ENCODE measurements at places on chromosomes 12 and 14.

- DNase-seq = no peak
These were observed 11.9 kb downstream of the RHOF start for GRCh38 chr12:121781484-121781997.

DNA sequence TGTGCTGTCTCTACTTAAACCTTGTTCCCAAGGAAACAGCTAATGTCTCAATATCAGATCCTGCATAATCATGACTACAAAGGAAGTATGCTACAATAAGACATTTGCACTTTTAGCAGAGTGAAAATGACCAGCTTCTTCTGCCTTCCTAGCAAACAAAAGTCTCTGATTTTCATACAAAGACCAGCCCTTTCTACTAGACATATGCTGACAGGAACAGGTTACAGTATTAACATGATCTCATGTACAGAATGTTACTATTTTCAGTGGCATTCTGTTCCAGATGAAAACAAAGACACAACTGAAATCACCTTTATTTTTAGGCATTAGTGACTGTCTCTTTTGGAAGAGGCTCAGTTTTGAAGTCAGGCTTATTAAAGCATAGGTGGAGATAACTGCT, 228.6 kb downstream of the MED13L start:
- DNase-seq = no peak

GRCh38 chr12:109739747-109740693, 26.4 kb downstream of the FAM222A start:
- DNase-seq = no peak

DNA sequence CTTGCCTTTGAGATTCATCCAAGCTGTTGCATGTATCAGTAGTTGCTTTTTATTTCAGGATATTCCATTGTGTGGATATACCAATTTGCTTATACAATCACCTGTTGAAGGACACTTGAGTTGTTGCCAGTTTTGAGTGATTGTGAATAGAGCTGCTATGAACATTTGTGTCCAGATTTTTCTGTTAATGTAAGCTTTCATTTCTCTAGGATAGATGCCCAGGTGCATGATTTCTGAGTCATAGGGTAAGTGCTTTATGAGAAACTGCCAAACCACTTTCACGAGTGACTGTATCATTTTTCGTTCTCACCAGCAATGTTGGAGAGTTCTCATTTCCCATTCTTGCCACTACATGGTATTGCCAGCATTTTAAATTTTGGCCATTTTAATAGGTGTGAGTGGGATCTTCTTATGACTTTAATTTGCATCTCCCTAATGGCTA, 434.6 kb upstream of the RGS6 start:
- no peak for DNase-seq

GRCh38 chr14:99568567-99569560, 35.1 kb downstream of the CCDC85C start:
- DNase-seq = no peak

GRCh38 chr12:14635776-14636175, 60.6 kb downstream of the GUCY2C start:
- no peak for DNase-seq

- DNase-seq = no peak
These were observed 312.2 kb downstream of the SSPN start for GRCh38 chr12:26507613-26508012.

GRCh38 chr12:131850856-131851559, 22.8 kb downstream of the MMP17 start:
- no peak for DNase-seq

DNA sequence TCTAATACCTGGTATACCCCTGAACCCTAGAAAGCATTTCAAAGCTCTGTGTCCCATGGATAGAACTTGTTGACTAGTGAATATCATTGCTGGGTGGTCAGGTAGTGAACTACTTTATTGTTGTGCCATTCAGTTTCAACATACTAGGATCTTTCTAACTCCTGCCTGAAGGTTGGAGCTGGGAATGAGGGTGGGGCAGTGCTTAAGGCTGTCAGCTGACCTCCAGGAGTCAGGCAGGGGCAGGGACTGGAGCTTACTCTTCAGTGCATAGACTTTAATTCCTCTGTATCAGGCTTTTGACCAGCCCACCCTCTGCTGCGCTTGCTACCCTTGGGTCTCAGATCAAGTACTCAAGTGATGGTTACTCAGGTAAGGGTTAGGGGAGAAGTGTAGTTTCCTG, 102.6 kb upstream of the RFX4 start:
- DNase-seq = no peak

- no peak for DNase-seq
These were observed 15.5 kb downstream of the UBC start for GRCh38 chr12:124898923-124899294.

- DNase-seq = no peak
These were observed 278.2 kb downstream of the PDZRN4 start for GRCh38 chr12:41466300-41466699.

- no peak for DNase-seq
These were observed 17.0 kb downstream of the CAMKK2 start for GRCh38 chr12:121279507-121279915.

- DNase-seq = no peak
These were observed 166.7 kb upstream of the HIF1A start for GRCh38 chr14:61528591-61529021.

- DNase-seq = peak; percentile 71
These were observed 73.8 kb downstream of the SYNE3 start for GRCh38 chr14:95442633-95443021.

DNA sequence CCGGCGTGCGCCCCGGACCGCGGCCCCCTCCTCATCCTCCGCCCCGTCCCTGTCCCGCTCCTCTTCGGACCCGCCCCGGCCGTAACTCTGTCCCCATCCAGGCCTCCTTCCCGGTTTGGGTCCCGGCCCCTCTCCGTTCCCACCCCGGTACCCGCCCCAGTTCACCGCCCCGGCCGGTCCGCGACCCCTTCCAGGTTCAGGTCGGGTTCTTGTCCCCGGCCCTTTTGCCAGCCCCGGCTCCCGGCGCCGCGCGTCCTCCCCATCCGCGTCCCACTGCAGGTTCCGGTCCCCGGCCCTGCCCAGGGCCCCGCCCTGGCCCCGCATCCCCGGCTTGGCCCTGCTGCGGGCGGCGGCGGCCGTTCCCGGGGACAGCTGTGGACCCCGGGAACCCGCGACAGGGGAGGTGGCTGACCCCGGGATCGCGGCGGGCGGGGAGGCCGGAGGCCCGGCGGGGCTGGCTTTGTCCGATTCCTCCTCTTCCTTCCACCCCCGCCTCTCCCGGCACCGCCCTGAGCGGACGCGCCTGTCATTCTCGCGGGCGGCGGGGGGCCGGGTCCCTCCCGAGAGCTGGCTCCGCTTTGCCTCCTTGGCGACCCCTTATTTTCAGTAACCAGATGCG, 601 bp downstream of the KLC1 start:
- DNase-seq = no peak

DNA sequence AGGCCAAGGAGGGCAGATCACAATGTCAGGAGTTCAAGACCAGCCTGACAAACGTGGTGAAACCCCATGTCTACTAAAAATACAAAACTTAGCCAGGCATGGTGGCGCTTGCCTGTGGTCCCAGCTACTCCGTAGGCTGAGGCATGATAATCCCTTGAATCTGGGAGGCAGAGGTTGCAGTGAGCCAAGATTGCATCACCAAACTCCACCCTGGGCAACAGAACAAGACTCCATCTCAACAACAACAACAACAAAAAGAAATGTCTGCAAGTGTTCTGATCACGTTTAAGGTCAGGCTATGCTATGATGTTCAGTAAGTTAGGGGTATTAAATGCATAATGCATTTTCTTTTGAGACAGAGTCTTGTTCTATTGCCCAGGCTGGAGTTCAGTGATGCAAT, 6.7 kb upstream of the PLD4 start:
- no peak for DNase-seq

DNA sequence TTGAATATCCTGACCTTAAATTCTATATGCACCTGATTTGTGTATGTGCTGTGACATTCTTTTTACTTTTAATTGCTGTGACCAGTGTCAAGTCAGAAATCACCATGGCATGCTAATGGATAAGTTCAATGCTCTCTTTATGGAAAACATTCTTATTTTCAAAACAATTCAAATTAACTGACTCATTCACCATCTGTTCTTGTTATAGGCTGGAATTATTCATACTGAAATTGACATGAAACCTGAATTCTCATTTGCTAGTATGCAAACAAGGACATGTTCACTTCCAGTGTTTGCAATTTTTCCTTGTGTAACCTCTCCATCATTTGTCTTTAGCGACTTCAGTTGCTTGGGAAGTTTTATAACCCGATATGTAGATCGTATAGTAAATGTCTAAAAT, at the start of gene TAS2R30:
Gene TAS2R30, minus strand, starts transcription at position 340 of the 400 bp plus-strand sequence. CDS start 400 bp downstream, outside the sequence.
- DNase-seq = no peak

- DNase-seq = no peak
These were observed 32.6 kb downstream of the P2RX7 start for GRCh38 chr12:121165316-121165715.

- no peak for DNase-seq
These were observed 45.7 kb upstream of the FBRSL1 start for GRCh38 chr12:132444283-132444682.

DNA sequence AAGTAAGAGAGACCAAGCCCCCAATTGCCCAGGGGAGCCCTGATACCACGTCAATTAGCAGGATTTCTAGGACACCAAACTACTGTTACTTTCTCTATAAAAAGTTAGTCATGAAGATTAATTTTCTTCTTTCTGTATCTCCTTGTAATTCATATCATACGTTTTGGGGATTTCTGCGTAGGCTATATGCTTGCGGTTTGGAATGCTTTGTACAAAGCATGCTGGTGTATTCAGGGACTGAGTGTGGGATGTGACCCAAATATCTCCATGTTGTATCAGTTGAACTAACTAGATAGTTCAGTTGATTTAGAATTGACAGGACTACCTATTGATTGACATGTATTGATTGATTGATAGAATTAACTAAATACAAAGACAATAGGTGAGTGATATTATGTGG, 7.7 kb downstream of the GPR33 start:
- no peak for DNase-seq

- DNase-seq = no peak
These were observed 48.7 kb downstream of the MIPOL1 start for GRCh38 chr14:37246427-37246829.

DNA sequence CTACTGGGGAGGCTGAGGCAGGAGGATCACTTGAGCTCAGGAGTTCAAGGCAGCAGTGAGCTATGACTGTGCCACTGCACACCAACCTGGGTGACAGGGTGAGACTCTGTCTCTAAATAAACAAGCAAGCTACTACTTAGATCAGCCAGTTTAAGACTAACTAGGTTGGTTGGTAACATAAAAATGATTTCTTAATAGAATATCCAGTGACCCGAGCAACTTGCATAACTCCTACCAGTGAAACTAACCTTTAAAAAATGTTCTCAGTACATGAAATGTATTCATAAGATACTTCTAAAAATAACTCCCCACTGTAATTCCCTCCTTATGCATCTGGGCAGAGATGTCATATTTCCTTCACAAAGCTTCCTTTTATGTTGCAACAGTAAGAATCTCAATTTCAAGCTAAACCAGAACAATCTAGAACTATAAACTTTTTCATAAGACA, 15.9 kb downstream of the TAOK3 start:
- DNase-seq = no peak

DNA sequence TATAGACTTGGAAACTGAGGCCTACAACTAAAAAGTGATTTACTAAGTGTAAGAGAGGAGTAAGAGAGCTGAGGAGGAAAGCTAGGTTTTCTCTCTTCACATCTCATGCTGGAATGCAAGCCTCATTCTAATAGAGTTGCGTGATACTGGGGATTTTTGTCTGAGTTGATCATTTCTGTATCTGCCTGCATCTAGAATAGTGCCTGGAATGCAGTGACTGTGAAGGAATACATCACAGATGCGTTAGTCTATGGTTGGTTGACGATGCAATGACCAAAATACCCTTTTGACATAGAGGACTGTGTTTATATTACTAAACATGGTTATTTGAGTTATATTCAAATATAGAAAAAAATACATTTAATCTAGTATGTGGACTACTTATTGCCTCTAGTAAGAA, 9.2 kb upstream of the TMEM117 start:
- no peak for DNase-seq

GRCh38 chr14:76585616-76586015, 175.7 kb upstream of the VASH1 start:
- no peak for DNase-seq

- no peak for DNase-seq
These were observed 87.6 kb upstream of the MAP1LC3B2 start for GRCh38 chr12:116471544-116471943.

- DNase-seq = no peak
These were observed 8.1 kb upstream of the IRF2BPL start for GRCh38 chr14:77036484-77037214.

GRCh38 chr12:108914121-108914531, 34.2 kb downstream of the DAO start:
- no peak for DNase-seq

GRCh38 chr12:52090291-52090690, 10.8 kb downstream of the SMIM41 start:
- no peak for DNase-seq

DNA sequence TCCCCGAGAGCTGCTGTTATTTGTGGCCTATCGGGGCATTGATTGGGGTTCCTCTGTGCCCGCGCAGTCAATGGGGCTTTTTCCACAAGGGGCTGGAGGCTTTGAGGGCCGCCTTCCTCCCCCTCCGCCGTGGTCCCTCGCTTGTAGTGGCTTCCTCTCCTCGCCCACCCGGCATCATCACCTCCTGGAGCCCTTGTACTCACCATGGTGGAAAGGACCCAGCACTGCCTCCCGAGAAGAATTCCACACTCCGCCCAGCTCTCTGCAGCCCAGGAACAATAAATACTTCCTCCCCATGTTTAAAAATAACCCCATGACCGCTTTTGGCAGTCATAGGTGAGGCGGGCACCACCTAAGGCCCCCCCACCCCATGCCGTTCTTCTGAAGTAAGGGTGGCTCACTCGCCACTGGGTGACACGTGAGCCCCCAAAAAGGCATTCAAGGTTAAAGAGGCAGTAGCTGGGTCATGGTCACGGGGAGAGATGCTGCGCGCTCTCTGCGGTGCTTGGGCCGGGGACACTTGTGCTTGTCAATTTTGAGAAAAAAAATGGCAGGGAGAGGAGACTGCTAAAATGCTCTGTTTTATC, at the start of gene MYL2:
Gene MYL2, minus strand, starts transcription at position 256 of the 587 bp plus-strand sequence. Its CDS starts 50 bp downstream, at position 206.
- DNase-seq = no peak

DNA sequence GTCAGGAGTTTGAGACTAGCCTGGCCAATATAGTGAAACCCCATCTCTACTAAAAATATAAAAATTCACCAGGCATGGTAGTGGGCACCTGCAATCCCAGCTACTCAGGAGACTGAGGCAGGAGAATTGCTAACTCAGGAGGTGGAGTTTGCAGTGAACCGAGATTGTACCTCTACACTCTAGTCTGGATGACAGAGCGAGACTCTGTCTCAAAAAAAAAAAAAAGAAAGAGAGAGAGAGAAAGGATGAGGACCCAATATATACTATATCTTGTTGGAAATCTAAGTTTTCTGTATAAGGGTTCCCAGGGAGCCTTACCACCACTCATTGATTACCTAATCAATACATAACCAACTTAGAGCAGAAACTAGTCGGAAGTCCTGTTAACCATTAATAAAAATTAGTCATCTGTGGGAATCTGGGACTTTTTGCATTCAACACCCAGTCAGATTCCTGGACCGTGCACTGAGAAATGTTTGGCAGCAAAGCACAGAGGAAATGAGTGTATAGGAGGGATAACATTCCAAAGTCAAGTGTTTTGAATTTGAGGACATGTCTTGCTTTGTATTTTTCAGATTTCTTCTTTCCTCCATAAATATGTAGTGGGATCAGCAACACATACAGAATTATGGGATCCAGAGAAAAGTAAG, 44.8 kb upstream of the NR2C1 start:
- no peak for DNase-seq

Data from memory B cell (primary cell).